Epithelial cell of esophagus (primary cell): ENCODE measurements at places on chromosomes 2 and 18.

DNA sequence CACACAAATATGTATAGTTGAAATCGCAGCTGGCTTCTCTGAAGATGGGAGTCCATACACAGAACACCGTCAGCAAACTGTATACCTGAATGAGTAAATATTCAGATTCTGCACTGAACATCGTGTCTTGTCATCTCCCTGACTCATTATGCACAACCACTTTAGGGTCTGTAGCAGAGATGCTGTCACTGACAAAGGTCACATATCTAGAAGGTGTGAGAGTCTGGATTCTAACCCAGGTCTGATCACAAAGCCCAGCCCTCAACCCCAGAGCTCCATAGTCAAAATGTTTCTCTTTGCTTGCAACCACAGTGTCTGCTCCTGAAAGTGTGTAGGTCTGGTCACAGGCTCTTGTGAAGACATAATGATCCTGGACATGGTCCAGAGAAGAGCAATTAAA is 78.3 kb upstream of the PAX8 start:
- no peak for DNase-seq

- DNase-seq: no peak
These were observed 101.4 kb downstream of the NFATC1 start for GRCh38 chr18:79496978-79497637.

DNA sequence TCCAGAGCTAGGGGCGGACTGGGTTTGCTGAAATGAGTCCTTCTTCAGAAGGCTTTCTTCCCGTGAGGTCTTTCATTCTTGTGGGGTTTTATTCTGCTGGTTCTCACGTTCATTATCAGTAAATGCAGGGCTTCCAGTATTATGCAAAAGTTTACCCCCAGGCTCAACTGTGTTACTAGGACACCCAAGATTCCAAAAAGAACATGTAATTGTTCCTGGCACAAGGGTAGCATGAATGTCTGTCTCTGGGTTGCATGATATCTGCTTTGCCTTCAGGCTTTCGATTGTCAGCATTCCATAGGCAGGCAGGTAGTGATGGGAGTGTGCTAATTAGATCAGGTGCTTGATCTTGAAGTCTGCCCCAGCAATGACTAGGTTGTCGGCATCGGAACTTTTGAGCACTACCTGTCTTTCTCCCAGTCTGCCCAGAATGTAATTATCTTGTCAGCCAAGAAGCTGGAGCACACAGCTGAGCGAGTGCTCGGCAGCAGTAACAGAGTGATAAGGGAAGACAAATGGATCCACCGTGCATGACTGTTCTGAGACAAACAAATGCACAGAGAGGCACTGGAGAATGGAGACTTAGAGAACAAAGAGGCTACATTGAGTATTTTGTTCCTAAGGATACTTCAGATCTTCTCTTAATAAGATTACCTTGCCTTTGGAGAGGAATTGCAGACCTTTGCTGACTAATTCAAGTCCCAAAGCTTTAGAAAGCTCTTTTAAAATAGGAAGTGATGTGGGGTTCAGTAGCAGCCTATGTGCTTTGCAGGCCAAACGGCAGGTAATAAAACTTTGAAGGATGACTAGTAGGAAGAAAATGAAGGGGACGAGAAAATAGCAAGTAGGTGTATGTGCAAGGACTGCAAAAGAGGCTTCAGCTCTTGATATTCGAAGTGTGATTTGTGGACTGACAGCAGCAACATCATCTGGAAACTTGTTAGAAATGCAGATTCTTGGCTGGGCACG is 41.9 kb downstream of the ITGB6 start:
- peak; percentile 92 for DNase-seq

GRCh38 chr2:86790134-86790675 is 508 bp downstream of the CD8A start:
- no peak for DNase-seq

DNA sequence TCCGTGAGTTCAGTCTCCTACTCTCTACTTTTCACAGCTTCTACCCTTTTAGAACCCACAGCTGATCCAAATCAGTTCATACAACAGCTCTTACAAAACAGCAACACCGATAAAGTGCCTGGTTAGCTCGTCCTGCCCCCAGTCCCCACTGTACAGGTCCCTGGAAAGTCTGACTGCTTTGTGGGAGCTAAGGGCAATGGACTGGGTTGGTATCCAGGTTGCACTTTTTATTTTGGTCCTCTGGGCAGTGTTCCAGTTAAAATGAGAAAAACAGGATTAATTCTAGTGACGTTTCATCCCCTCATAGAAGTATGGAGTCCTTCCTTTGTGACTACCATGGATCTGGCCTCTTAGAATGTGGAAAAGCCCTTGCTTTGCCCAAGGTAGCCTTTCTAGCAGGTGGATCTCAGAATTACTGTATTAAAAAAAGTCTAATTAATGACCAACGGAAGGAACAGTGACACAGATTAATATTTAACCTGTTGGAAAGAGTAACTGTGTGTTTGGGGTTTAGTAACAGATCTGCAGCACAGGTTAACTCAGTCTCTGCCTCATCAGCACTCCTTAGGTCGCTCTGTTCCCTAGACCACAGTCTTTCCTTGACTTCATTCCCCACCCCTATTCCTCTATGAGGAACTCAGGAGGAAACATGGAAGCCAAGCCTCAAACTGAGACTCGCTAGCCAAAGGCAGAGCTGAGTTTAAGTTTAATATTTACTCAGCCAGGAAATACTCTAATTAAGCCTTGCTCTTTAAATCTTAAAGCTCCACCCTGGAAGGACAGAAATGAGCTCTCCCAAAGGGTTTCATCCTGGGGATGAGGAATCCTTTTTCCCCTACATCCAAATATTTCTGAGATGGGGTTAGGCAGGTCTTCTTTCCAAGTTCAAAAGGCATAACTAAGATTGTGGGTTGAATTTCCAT is 52.8 kb upstream of the ITGA6 start:
- no peak for DNase-seq

DNA sequence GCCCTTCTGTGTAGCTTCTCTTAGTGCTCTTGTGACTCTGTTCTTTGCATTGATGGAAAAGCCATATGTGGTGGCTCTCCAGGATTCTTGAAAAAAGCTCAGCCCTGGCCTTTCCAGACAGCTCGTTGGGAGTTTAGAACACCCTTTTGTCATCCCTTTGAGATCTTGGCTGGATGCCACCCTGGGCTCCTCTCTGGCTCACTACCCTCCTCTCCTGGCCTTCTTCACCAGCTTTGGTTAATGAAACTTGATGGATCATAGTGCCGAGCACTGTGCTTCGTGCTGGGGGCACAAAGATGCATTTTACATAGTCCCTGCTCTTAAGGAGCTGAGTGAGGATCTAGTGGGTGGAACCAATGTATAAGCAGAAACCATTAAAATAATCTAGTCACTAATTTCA is 15.6 kb upstream of the FHOD3 start:
- DNase-seq: no peak

DNA sequence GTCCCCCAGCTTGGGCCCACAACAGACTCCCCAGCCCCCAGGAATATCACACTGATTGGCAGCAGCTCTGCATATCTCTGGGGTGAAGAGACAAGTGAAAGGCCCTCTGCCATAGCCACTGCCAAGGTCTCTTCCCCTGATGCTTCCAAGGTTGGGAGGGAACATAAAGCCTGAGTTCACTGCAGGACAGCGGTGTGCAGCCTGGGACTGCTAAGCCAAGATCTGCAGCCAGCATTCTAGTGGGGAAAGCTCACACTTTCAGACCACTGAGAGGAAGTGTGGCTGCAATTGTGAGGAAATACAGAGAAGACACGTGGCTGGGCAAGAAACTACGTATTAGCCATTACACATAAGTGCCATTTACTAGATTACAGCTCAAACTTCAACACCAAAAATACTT is 100.7 kb downstream of the MAIP1 start:
- DNase-seq: no peak

DNA sequence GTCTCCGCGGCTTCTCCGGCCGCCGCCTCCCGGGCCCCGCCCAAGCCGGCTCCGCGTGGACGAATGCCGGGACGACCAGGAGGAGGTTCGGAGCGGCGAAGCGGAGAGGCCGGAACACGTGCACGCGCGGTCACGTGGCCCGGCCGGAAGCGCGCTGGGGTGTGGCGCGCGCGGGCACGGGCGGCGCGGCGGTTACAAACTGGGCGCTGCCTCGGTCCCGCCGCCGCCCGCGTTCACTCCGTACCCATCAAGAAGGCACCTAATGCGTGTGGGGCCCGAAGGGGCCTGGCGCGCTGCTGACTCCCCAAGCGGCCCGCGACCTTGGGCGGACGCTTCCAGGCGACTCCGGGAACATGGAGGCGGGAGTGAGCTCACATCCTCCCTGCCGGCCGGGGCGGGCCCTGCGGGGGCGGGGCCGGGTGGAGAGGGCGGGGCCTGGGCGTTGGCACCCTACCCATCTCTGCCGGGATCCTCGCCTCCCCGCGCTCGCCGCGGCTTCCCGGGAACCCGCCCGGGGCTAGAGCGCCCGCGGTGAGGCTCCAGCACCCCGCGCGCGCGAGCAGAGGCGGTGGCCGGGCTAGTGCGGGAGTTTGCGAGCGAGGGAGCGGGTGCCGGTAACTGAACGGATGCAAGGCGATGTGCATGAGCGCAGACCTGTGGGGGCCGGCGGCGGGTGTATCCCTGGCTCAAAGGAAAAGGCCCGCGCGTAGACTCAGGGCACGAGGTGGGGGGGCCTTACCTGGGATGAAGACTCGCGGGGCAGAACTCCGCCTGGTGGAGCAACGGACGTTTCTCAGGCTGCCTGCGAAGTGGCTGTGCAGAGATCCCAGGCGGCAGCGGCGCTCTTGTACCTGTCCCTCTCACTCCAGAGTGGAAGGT is at the start of gene TMEM185B:
Gene TMEM185B (minus strand): TSS at position 367 of the 879 bp plus-strand sequence. CDS start 424 bp downstream, outside the sequence.
- DNase-seq: peak; percentile 87

GRCh38 chr2:42117923-42118753 is 51.0 kb upstream of the EML4 start:
- peak; percentile 55 for DNase-seq

GRCh38 chr18:6797171-6797570 is 67.7 kb downstream of the ARHGAP28 start:
- DNase-seq: no peak

GRCh38 chr2:197131558-197131855 is 179.1 kb downstream of the ANKRD44 start:
- no peak for DNase-seq

DNA sequence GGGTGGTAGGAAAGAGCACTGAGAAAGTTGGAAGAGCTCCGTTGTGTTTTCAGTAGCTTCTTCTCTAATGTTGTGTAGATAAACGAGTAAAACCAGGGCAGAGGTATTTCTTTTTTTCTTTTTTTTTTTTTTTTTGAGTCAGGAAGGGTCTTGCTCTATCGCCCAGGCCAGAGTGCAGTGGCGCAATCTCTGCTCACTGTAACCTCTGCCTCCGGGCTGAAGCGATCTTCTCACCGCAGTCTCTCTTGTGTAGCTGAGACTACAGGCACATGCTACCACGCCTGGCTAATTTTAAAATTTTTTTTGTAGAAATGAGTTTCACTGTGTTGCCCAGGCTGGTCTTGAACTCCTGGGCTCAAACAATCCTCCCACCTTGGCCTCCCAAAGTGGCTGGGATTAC is 6.6 kb downstream of the GRHL1 start:
- DNase-seq: no peak
